ENCODE measurements at places on chromosomes 5 and 9.

DNA sequence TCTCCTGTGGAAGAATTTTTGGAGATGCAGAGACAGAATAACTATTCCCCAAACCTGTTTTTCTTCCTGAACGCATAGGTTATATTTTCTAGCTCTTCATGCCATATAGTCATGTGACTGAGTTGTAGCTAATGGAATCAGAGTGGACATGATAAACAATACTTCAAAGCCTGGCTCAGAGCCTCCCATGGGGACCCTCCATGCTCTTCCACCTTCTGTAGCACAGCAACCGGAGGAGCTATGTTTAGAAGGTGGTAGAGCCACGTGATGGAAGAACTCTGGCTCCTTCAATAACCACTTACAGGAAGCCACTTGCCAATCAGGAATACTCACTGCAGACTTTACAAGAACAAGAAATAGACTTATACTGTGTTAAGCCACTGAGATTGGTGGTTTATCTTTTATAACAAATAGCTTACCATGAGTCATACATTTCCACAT, 39.2 kb downstream of the NADK2 start:
- DNase-seq: peak; percentile 36

DNA sequence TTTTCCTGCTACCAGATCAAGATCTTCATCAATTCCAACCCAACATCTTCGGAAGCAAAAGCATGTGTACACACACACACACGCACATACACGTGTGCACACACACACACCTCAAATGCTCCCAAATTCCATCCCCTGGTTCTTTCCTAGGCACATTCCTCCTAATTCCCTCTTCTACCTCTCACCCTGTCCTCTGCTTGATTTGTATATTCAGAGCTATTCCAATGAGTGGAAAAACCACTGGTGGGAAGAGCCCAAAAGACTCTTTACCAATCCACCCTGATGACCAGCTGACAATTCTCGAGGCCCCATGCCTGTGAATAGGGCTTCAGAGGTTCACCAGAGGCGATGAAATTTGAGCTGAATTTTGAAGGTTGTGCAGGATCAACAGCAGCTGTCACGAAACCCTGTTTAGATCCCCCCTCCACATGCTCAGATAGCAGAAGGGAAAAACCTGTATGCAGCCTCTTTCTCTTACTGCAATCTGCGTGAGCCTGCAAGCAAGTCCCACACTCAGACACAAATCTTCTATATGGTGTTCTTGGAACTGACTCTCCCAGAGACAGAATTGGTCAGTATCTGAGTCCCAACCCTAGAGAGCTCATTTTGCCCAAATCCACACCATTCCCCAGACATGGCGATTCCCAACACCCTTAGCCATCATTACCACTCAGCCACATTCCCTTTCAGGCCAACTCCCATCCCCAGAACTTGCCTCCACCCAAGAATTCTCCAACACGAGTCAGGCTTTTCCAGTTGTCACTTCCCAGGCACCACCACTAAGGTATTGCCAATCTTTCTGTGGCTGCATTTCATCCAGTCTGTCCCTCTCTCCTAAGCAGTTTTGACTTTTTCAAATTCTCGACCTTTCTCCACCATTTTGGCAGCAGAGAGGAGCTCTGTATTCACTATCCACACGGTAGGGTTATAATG, 4.3 kb upstream of the TRIO start:
- DNase-seq: no peak

GRCh38 chr5:63128018-63128417, 549.4 kb downstream of the LRRC70 start:
- no peak for DNase-seq

DNA sequence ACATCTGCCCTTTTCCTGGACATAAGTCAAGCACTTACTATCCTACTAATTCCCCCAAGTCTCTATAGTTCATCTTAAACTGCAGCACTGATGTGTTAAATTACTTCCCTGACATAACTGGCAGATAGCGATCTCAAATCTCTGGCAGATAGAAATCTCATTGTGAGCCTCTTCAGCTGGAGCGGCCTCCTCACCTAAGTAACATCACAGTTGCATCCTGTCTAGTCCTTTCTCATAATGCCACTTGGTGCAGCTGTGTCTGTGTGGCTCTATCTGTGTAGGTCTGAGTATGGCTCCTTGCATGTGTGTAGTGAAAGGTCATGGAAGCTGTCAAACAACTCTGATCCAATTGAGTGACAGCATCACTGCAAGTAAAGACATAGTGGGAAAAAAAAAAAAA, 53.6 kb upstream of the FST start:
- DNase-seq: no peak

DNA sequence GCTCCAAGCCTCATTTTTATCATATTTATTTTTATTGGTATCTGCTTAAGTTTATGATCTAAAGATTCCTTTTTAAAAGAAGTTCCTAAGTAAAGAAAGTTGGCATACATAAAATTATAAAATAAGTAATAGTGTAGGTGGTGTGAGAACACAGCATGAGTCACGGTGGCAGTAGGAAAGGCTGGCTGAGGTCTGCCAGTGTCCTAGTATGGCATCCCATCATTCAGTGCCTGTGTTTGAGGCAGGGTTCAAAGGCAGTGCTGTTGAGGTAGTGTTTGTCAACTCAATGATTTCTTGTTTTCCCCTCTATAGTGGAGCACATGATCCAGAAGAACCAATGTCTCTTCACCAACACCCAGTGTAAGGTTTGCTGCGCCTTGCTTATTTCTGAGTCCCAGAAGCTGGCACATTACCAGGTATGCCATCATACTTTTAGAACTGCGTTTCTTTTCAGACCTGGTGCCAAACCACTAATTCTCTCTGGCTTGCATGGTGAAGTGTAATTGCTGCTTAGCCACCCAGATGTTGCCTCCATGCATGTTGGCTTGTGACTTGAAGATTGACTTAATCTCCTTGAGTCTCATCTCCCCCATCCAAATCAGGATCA, 18.4 kb downstream of the ZNF346 start:
- DNase-seq: peak; percentile 38

DNA sequence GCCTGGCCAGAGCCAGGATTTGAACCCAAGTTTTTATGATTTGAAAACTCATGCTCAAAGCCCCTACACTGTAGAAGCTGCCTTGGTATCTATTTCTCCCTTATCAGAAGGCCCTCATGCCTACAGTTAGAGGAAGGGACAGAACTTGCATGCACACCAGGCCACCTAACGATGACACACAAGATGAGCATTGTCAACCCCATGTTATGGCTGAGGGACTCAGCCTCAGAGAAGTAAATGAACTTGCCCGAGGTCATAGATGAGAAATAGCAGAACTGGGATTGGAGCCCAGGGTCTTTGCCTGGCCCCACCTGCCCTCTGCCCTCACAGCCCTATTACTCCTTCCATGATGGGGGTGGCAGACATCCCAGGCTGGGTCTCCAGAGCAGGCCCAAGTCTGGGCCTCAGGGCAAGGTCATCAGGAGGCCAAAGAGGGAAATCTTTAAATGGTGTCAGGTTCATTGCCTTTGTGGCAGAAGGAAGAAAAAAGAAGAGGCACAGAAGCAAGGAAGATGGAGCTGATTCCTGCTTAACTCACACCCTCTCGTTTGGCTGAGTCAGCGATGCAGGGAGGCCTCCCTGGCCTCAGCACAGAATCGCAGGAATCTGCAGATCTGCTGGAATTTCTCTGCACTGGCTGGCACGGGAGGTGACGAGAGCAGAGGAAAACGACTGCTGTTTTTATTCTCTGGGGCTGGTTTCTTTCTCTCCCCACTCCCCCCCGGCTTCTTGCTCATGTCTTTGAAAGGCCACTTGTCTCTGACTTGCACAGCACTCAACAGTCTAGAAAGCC, 20.6 kb upstream of the CRB2 start:
- DNase-seq: peak; percentile 79

- peak; percentile 31 for DNase-seq
Measured at GRCh38 chr5:98927242-98927988, 1.4 kb downstream of the CHD1 start.

DNA sequence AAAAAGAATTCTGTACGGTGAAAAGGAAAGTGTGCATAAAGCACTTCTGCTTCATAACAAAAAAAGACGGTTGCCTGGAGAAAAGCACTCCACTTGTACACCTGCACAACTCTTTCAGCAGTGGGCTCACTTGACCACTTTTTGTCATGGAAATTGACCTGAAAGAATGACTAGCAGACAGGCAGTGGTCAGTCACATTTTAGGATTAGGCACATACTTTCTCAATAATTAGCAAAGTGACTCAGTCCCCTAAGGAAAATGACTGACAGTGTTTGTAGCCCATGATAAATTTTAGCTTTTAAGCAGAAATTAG, 169.3 kb downstream of the FANCC start:
- DNase-seq: no peak
